NCI-H1092 treated with DMSO at 0.1 percent for 48 hours (cell line): ENCODE measurements at places on chromosomes 1 and 21.
A peak's percentile ranks its signal among the peaks of the same experiment; 100 is the strongest.

GRCh38 chr1:63698001-63698838 lies 75.6 kb upstream of the ROR1 start:
- DNase-seq, result no peak

- no peak for DNase-seq
Observed at GRCh38 chr21:25359724-25360123, 247.6 kb downstream of the MRPL39 start.

DNA sequence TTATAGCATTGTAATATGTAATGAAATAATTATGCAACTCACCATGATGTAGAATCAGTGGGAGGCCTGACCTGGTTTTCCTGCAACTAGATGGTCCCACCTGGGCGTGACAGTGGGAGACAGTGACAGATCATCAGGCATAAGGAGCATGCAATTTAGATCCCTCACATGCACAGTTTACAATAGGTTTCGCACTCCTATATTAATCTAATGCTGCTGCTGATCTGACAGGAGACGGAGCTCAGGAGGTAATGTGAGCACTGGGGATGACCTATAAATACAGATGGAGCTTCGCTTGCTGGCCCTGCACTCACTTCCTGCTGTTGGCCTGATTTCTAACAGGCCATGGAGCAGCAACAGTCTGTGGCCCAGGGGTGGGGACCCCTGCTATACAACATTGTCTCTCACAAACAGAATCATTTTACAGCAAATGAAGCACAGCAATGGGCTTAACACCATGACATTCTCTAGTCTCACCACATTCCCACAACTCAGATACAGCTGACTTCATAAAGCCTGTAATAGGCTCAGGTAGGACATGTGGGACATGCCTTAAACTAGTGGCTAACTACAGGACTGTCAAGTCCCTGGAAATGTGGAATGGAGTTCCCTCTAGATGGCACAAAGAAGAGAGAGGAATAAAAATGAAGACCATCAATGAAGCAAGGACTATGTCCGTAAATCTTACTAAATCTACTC lies 40.7 kb upstream of the SLC5A9 start:
- no peak for DNase-seq

DNA sequence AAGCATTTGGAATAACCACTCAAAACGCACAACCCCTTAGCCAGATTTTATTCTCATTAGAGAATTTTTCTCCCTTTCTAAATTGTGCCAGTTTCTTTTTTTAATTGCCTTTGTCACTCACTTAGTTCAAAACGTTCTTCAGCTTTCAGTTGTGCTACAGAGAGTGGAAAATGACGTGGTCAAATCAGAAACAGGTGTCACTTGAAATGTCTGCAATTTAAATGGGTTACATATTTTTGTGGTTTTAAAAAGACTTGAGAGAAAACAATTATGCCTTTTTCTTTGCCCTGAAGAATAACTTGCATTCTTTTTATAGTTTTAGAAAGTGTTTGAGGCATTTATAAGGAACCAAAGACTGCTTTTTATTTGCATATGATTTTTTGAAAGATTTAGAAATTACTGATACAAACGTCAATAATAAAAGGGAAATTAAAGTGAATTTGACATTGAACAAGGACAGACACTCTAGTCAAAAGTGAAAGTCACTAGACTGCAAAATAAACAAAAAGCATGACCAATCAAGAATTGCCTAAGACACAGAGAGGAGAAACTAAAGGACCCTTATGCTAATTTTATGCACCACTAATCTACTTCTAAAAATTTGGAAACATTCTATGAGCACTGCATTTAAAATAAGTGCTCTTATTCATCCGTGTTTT lies 191.0 kb downstream of the TPR start:
- DNase-seq, result no peak

- no peak for DNase-seq
Observed at GRCh38 chr1:235532360-235532759, 28.1 kb upstream of the B3GALNT2 start.

- DNase-seq, result no peak
Observed at GRCh38 chr1:67214420-67215174, 48.3 kb downstream of the IL23R start.

GRCh38 chr1:179369751-179370341 lies 4.1 kb downstream of the AXDND1 start:
- DNase-seq, result peak; percentile 84

GRCh38 chr1:228082918-228083870 lies 686 bp downstream of the ARF1 start:
- peak; percentile 48 for DNase-seq
